ENCODE measurements at places on chromosomes 7 and 10. TPM values are rescaled to one million over a fixed set of nuclear protein-coding genes. Genes with fewer than 3 reads are reported as not detected.

Gene C10orf105
- total RNA-seq, result not detected

Gene MEST
- 42.3 TPM for total RNA-seq

Gene PTPRE
- 3.0 TPM for total RNA-seq

Gene ELMO1
- total RNA-seq, result 2.2 TPM

Gene HMX3
- not detected for total RNA-seq

Gene CALML5
- not detected for total RNA-seq

Gene FAM221A
- 0.28 TPM for total RNA-seq

Gene COG5
- 10.4 TPM for total RNA-seq

Gene MCM10
- total RNA-seq, result 22.9 TPM

Gene PAPOLB
- not detected for total RNA-seq

Gene PRF1
- not detected for total RNA-seq

Gene CABCOCO1
- 0.54 TPM for total RNA-seq

Gene STEAP1
- 13.4 TPM for total RNA-seq

Gene CFAP46
- total RNA-seq, result 1.0 TPM

Gene FRG2B
- not detected for total RNA-seq

Gene ADRB1
- total RNA-seq, result 0.94 TPM

Gene LRRN3
- 0.17 TPM for total RNA-seq

Gene GPC2
- 0.67 TPM for total RNA-seq

Gene MRPS16
- 187 TPM for total RNA-seq

Gene SFXN3
- 36.8 TPM for total RNA-seq

Gene COL17A1
- 3.8 TPM for total RNA-seq

Gene CHST15
- 9.1 TPM for total RNA-seq

Gene MYO3A
- total RNA-seq, result not detected

Gene TMEM229A
- not detected for total RNA-seq

Gene PTPRN2
- 0.72 TPM for total RNA-seq

Gene PSD
- 0.41 TPM for total RNA-seq

Gene ZYX
- total RNA-seq, result 183 TPM

Gene PAX4
- not detected for total RNA-seq

Gene GPER1
- total RNA-seq, result 0.69 TPM

All from A549 treated with CpdA at 1 μM for 4 hours (cell line).